Caudate nucleus (tissue), 63 donors: ENCODE measurements at places on chromosomes 3 and 15.
A peak's percentile ranks its signal among the peaks of the same experiment; 100 is the strongest.

GRCh38 chr3:151459358-151459757 is 1.5 kb downstream of the IGSF10 start:
- no peak for DNase-seq

GRCh38 chr3:39460677-39461076 is 6.8 kb upstream of the MOBP start:
- peak; percentile 25 for DNase-seq

- peak; percentile 28 for DNase-seq
Measured at GRCh38 chr3:33146791-33147445, 33.1 kb downstream of the CRTAP start.

DNA sequence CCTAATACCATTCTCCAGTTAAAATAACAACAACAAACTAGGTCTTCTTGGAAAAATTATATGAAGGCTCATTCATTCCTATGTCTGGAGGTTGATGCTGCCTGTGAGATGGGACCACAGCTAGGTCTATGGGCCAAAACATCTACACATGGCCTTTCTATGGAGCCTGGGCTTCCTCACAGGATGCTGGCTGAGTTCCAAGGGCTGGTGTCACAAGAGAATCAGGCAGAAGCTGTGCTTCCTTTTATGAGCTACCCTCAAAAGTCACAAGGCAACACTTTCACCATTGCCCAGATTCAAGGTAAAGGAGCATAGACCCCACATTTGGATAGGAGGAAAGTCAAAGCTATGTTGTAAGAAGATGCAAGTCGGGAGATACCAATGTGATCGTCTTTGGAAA is 4.6 kb upstream of the RTP2 start:
- DNase-seq: no peak

DNA sequence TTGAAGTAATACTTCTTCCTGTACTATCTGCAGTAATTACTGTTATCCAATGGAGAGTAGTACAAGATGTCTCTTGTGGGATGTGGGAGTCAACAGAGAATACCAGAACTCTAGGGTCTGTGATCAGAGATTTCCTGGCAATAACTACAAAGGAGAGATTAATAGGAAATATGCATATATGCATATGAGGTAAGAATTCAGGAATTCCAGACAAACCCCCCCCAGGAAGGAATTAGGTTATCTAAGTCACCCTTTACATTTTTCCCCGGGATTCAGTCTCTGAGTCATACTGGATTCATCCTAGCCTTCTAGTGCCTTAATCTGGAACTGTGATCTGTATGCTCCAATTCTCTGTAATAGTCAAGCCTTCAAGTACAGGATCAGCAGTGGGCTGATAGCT is 49.4 kb downstream of the GTF2E1 start:
- DNase-seq: no peak
